ENCODE measurements at places on chromosomes 16 and 17.

DNA sequence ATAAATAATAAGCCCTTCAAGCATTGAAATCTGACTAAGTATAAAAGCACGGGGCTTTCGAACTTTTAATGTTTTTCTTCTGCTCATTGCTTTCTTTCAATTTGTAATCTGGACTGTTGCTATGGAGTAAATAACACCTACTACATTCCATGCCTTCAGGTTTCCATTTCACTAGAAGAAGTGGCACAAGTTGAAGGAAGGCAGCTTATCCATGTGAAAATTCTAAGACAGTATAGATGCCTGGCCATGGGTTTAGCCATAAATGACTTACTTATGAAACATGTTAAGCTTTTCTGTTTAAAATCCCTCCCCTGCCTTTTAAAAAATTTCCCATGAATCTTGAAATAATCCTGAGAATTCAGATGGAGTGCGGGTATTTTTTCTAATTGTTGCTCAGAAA is 30.6 kb downstream of the KCNJ16 start:
- DNase-seq: no peak

- no peak for DNase-seq
Observed at GRCh38 chr16:867421-868385, 67.2 kb upstream of the GNG13 start.

DNA sequence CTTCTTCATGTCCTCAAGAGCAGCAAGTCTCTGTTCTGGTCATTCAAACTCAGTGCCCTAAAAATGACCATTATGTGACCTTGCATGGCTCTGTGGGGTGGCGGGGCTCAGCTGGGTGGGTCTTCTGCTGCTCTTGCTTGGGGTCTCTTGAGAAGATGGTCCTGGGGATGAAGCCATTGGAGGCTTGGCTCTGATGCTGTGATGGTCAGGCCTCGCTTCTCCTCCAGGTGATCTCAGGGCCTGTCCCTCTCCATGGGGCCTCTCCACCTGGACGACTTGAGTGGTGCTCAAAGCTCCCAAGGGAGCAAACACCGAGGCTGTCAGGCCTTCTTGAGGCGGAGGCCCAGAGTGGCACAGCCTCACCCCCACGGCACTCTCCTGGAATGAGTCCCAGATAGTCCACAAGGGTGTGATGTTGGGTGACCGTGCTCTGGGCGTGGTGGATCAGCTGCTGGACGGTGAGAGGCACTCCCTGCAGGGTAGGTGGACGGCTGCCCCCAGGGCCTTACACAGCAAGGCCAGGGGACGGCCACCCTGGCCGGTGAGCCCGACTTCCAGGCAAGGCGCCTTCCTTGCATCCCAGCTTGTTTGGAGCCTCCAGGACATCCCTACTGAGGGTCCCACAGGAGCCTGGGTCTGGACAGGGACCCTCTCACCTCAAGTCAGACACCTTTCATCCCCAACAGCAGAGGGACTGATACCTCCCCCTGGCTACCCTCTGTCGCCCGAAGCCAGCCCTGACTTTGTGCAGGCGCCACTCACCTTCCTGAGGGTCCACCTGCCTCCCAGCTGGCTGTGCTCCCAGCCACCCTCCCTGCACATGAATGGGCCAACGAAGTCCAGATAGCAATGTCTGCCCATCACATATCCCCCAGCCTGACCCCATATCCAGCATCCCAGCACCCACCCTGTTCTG is 48.7 kb downstream of the USP22 start:
- peak; percentile 61 for DNase-seq

GRCh38 chr16:54437921-54438320 is 151.3 kb upstream of the IRX3 start:
- no peak for DNase-seq

GRCh38 chr17:50213026-50214022 is 11.9 kb upstream of the COL1A1 start:
- no peak for DNase-seq

DNA sequence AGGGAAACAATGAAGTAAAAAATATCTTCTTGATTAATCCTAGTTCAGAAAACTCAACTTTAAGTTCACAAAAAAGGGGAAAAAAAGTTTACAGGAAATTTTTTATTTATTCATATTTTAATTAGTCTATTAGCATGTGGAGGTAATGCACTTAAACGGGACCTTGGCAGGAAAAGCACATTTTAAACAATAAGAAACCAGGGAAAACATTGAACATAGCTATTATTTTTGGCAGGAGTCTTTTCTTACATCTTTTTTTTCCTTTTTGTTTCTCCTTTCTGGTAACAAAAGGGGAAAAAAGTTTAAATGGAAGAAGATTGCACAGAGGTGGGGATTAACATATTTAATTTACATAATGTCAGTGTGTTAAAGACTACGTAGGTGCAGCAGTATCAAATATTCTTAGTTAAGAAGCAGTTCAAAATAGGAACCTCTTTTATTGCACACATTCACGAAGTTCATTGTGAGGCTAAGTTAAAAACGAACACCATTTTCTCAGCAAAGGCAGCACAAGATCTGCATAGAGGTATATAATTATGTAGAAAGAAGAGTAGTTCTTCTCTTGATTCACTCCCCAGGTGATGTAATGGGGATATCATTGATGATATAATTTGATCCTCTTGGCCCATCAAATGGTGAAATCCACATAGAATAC is 940.5 kb downstream of the CDH11 start:
- DNase-seq: no peak

GRCh38 chr17:2172077-2172851 is 117.4 kb downstream of the HIC1 start:
- DNase-seq: peak; percentile 55
